NCI-H2227 treated with DMSO at 0.1 percent for 48 hours (cell line): ENCODE measurements at places on chromosomes 5 and 9.

GRCh38 chr9:136690806-136691261 lies 3.6 kb upstream of the AGPAT2 start:
- DNase-seq, result no peak

- DNase-seq, result no peak
Measured at GRCh38 chr5:158140120-158140731, 281.3 kb upstream of the CLINT1 start.

GRCh38 chr9:132630116-132630515 lies 39.7 kb downstream of the DDX31 start:
- no peak for DNase-seq

GRCh38 chr5:72605632-72606031 lies 98.4 kb upstream of the ZNF366 start:
- no peak for DNase-seq

DNA sequence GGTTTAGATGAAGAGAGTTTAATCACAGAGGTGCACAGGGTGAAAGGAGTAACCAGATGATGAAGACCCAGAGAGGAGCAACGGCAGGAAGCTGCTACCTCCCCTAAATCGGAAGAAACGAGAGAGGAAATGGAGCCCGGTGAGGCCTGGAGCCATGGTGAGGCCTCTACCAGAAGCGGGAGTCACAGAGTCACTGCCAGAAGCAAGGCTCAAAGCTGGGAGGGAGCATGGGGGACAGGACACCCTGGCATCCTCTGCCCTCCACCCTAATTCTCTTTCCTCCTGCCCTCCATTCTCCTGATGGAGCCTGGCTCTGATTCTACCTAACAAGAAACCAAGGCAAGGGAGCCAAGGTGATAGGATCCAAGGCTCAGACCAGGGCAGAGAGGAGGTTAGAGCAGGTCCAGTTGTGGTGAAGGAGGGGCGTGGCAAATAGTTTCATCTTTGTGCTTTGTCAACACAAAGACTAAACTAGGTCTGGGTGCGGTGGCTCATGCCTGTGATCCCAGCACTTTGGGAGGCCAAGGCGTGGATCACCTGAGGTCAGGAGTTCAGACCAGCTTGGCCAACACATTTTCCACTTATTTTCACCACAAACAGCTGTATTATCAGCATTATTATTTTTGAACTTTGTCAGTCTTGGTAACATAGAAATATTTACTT lies 134.4 kb upstream of the RAI14 start:
- DNase-seq, result no peak

- DNase-seq, result no peak
Measured at GRCh38 chr5:177447611-177448243, 1.1 kb downstream of the PRR7 start.

DNA sequence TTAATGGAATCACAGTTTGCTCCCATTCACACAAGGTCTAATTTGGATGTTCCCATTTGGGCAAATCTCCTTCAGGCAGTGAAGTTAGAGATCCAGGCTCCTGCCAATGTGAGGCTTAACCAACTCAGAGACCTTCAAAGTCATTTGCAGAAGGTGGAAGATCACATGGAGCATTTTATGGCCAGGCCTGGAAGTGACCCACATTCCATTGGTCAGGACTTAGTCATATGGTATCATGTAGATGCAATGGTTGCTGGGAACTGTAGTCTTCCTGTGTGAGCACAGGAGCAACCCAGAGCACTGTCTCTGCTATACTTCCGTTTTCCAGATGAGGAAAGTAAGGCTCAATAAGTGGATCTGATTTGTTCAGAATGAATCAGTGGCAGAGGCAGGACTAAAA lies 292.7 kb upstream of the SMARCA2 start:
- DNase-seq, result no peak

DNA sequence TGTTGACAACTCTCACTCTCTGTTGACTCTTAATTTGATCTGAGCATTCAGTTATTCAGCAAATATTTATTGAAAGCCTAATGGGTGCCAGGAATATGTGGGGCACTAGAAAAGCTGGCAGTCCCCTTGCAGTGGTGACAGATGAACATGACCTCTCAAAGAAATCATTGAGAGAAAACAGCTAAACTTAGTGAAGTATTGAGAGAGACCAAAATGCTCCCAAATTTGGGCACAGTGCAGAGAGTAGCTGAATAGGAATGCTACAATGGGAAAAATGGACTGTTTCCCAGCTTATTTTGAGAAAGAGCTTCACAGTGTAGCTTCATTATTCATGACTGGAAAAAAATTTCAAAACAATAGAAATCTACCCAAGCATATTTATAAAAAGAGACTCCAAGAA lies 257.9 kb downstream of the SGCD start:
- no peak for DNase-seq

DNA sequence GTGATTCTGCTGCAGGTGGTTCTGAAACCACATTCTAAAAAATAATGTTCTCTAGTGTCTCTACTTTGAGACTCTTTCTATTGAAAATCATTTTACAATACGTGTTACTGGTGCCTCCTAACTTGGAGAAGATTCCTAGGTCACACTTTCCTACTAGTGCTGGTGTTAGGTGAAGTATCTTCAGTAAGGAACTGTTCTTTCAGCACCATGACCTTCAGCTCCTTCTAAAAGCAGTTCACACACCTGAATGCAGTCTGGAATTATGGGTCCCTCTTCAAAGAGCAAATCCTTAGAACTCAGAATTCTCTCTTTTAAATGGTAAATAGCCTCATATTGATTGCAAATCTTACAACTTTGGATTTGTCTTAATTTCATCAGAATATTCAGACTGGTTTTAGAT lies 10.6 kb upstream of the DPYSL3 start:
- DNase-seq, result no peak

- DNase-seq, result peak; percentile 43
Measured at GRCh38 chr5:147509710-147510651, at the start of gene DPYSL3. TSS of gene DPYSL3 (minus strand) at chr5:147510068. CDS start at chr5:147509858, 210 bp downstream.

- no peak for DNase-seq
Measured at GRCh38 chr5:144882739-144883283, 712.1 kb downstream of the KCTD16 start.

DNA sequence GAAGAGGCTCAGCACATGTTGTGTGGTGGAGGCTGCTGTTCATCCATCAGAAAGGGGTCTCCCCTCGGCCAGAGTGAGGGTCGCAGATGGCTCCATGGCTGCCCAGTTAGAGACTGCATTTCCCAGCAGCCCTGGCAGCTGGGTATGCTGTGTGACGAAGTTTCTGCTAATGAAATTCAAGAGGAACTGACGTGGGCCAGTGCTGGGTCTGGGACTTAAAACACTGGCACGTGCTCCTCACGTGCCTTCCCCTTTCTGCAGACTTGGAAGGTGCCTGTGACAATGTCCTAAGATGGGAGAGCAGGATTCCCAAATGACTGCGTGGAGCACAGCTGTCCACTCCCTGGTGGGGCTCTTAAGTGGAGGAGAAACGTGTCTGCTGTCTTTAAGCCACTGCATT lies 114.5 kb upstream of the RAPGEF1 start:
- no peak for DNase-seq

DNA sequence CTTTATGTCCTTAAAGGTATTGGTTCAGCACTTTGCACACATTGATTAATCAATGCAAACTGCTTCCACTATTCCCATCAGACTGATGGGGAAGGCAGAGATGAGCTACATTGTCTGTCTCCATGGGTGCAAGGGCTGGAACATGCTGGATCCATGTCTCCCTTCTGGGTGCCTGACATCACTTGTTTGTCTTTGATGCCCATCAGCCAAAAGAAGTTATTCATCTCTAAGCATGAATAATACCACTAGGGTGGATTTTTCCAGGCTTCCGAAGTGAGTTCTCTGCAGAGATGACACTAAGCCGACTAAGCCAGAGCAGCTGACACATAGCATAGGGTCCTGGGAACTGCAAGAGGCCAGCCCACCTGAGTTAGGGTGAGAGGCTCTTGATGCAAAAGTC lies 8.7 kb downstream of the FGF1 start:
- no peak for DNase-seq

- no peak for DNase-seq
Measured at GRCh38 chr9:85163825-85164224, 494.3 kb downstream of the NTRK2 start.

DNA sequence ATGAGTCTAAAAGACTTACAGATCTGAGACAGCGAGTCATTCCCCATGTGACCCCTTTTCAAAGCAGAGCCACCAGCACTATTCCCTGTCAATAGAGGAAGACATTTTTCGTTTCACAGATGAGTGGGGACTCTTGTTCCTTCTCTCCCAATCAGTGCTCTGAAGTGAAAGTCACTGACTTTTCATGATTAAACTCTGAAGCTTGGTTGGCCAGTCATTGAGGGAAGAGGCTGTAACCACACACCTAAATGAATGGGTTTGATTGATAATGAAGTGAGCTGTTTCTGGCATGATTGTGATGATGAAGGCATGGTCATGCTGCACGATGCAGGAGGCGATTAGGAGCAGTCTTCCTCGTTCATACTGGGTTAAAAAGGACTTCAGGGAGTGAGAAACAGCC lies 171.9 kb downstream of the ZNF462 start:
- no peak for DNase-seq

DNA sequence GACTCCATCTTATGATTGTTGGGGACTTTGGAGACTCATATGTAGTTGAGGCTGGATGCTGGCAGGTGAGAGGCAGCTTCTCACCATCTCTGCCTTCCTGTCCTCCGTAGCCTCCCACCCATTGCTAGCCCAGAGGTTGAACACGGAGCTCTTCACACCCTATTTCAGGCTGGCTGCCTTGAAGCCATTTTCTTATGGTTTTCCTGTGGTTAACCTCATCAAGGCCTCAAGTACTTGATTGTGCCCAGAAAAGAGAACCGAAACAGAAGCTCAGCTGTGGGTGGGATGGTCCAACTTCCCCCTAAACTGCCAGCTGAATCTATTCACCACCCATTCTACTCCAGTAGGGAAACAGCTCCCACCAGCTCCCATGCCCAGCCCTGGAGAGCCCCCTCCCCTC lies 102.9 kb downstream of the LIFR start:
- no peak for DNase-seq

- DNase-seq, result no peak
Measured at GRCh38 chr5:1116109-1116740, 4.4 kb upstream of the SLC12A7 start.

DNA sequence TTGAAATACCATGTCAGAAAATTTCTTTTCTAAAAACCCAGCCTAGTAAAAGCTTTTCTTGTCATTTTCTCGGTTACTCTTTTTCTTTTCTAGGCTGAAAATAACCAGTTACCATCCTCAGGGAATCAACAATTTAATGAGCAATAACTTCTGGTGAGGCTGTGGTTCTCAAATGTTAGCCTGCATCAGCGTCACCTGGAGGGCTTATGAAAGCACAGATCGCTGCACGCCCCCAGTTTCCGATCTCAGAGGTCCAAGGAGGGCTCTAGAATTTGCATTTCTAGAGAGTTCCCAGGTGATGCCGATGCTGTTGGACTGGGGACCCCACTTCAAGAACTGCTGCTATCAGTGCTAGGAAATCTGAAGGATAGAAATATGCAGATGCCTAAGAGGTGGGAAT lies 28.9 kb upstream of the TLE1 start:
- no peak for DNase-seq

GRCh38 chr5:169011009-169011408 lies 289.9 kb downstream of the SLIT3 start:
- no peak for DNase-seq

DNA sequence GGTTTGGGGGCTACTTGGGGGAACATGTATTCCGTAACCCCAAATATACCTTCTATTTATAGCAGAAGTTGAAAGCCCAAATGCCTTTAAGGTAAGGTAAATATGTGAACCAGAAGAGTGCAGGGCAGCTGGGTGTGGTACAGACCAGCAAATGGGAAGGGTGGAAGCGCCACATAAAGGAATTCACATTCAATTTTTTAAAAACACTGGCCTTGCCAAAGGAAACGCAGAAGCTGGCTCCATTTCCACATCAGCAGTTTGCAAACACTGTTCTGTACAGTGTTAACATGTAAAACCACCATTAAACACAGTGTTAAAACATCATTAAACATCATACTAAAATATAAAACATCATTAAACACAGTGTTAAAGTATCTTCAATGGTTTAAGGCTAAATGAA lies 3.5 kb upstream of the BHMT start:
- DNase-seq, result no peak

DNA sequence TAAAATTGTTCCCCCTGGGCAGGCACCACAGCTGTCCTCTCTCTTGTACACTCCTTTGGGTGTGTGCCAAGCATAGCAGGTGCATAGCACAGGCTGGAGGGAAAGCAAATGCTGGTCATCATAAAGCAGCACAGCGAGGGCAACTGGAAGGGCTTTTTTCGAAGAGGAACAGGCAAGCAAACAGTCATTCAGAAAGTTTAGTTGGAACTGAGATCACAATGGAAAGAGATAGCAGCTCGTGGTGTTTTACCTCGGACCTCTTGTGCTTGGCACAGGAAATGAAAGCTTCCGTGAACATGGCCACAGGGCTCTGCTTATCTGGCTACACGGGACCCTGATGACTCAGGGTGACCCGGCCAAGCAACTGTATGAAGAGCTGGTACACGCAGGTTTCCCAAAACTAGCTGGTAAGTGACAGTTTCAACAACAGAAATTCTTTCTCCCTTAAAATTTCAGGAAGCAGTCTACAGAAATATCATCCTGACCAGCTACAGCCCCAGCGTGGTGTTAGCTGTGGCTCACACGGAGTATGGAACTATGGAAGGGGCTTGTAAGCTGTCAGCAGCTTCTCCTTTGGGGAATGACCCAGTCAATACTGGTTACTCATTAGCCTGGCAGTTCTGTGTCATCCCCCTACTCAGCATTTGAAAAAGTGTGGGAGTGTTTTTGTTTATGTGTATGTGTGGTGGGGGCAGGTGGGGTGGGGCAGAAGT lies 48.1 kb downstream of the POC5 start:
- DNase-seq, result no peak

DNA sequence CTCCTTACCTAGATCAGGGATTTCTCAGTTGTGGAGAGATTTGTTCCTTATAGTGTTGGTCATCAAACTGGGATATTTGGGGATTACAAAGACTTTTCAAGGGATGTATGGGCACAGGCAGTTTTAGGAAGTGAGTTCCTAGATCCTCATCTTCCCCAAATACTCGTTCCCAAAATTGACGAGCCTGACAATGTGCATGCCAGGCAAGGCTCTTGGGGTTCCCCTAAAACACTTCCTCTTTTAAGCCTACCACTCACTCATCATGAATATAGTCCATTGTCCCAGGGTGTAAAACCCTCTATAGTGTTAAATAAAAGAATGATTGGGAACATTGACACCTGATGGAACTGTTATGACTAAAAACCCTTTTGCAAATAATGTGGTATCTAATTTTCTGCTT lies 26.4 kb downstream of the PDCD1LG2 start:
- DNase-seq, result no peak

- no peak for DNase-seq
Measured at GRCh38 chr9:77726289-77726688, 78.2 kb upstream of the GNA14 start.

- DNase-seq, result peak; percentile 33
Measured at GRCh38 chr9:14320271-14321181, 6.6 kb upstream of the NFIB start.

DNA sequence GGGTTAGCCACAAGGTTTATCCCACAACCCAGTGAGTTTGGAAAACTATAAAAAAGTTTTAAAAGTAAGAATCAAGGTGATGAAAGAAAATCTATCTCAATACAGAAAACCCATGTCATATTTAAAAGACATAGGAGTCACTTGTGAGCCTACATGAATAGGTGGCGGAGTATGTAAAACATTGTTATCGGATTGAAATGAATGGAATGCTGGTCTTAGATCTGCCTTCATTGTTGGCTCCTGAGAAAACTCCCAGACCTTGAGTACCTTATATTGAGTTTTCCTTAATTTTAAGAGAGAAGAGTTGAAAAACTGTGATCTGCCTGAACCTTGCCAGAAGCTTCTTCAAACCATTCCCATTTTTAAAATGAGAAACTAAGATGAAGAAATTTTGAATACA lies 551.1 kb downstream of the EFNA5 start:
- DNase-seq, result no peak
